ENCODE measurements at places on chromosomes 12 and 14.

DNA sequence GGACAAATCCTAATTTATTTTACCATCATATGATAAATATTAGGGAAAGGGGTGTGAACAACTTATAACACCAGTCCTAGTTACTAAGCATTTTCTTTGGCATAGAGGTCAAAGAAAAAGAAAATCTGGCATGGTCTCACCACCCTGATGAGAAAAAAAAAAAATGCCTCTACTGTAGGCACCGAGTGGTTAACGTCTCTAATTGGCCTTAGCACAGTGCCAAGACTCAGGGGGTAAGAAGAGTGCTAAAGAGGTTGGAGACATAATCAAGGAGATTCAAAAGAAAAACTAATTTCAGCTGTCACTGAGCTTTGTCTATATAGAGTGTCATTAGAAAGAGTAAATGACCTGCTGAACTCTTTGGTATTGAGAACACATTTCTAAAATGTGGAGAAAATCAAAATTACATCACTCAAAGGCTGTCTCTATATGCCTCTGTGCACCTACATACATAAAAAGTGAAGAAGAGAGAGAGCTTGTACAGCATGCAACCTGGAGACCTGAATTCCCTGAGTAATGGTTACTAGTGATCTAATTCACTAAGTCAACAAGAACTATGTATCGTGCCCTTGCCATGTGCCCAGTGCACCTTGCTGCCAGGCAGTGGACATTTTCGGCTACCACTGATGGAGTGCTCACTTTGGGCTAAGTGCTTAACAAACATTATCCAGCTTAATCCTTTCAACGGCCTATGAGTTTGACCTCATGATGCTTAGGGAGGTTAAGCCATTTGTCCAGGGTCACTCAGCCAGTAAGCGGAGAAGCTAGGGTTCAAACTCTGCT lies 113.8 kb upstream of the G2E3 start:
- no peak for DNase-seq

DNA sequence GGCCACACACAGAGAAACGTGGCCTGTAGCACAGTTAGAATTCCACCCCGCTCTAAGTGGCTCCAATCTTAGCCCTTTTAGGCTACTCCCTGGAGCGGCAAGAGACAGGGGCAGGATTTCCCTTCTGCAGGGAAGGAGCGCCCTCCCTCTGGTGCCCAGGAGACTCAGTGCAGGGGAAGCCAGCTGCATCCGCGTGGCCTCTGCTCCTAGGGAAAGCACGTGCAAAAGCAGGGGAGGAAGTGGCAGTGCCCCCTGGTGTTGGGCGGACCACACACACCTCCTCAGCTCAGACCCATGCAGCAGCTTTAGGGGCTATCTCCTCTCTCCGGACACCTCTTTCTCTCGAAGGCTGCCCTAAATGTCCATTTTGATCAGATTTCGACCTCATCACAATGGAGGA lies 50.0 kb downstream of the SPRING1 start:
- DNase-seq, result no peak

DNA sequence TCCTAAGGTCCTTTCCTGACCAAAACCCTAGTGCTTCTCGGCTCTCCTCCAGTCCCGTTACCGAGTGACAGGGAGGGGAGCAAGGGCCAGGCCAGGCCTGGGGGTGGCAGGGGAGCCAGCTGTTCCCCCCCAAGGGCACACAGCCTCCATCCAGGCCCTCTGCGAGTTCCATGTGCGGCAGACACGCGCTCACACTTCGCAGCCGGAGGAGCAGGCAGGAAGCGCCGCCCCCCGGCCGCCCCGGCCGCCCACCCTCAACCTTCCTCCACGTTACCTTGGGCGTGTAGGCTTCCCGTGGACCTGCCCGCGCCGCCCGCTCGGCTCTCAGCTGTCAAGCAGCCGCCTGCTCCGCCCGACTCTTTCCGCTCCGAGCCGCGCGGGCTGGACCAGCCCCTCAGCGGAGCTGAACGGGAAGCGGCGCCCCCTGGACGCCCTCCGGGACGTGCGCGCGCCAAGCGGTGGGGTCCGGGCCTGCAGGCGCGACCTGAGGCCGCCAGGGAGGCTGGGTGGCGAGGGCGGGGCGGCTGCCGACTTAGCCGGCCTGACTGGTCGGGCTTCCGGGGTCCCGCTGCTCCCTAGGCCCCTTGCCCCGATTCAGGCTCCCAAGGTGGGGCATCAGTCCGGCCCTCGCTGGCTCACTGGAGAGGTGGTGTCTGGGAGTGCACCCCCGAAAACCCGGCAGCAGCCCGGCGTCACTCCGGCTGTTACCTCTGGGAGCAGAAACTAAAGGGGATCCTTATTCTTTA lies at the start of gene CRACR2A:
TSS of gene CRACR2A (minus strand) at position 369 of the 746 bp plus-strand sequence. CDS start 56,110 bp downstream, outside the sequence.
- peak; percentile 0 for DNase-seq

DNA sequence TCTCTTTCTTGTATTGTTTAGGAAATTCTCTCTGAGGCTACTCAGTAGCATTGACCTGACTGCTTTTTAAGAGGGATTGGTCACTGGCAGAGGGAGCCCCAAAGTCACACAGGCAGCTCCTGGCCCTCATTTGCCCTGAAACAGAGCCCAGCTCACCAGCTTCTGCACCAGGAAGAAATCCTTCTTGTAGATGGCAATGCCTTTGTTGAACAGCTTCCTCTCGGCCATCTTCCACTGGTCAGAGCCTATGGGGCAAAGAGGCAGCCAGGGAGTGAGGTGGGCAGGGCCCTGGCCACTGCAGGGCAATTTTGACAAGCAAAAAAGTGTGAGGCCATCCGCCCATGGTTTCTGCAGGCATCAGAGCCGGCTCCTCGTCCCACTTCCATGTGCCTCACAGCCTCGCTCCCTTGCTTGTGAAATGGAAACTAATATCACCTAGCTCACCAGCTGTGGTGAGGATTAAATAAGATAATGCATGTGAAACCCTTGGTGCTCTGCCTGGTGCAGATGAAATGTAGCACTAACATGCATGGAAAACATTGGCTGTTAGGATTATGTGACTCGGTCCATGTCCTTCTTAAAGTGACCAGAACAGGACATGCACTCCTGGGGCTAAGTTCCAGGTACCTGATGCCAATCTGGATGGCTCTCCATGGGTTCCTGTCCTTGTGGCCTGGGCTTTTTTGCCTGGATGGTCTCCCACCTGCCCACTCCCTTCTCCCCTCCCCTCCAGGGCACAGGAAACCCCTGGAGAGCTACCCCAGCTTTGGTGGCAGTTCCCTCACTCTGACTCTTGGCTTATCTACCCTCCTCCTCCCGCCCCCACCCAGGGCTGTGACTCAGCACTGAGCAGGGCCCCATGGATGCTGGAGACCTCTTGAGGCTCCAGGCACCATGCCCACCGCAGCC lies 11.2 kb upstream of the PNMA1 start:
- DNase-seq, result no peak

DNA sequence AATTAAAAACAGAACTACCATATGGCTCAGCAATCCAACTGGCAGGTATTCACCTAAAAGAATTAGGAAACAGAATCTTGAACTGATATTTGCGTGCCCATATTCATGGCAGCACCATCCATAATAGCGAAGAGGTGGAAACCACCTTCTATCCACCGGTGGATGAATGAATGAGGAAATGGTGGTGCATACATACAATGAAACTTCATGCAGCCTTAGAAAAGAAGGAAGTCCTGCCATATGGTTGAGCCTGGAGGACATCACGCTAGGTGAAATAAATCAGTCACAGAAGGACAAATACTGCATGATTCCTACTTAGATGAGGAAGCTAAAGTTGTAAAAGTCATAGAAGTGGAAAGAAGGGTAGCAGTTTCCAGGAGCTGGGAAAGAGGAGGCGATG lies 6.6 kb downstream of the TCL1A start:
- no peak for DNase-seq

DNA sequence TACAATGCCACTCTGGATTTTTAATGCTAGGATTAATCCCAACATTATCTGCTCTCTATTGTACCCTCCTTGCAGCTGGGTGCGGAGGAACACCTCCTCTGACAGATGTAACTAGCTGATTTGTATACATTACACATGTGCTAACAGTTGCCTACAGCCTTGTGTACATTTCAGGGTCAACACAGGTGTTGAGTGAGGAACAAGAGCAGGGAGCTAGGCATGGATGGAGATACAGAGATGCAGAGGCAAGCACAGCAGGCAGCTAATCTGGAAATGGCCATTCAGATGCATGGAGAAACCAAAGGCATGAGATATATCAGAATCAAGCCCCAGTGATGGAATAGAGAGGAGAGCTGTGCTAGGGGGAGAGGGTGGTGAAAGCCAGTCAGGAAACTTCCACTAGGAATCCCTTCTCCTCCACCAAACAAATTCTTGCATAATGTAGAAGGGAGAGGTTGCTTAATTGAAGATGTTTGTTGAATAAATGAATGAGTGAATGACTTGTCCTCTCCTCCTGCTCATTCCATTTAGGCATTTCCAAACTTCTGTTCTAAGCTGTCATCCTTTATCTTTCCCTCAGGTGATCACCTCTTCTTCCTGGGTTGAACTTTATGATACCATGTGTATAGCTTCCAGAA lies 313.2 kb downstream of the ATP23 start:
- DNase-seq, result no peak

DNA sequence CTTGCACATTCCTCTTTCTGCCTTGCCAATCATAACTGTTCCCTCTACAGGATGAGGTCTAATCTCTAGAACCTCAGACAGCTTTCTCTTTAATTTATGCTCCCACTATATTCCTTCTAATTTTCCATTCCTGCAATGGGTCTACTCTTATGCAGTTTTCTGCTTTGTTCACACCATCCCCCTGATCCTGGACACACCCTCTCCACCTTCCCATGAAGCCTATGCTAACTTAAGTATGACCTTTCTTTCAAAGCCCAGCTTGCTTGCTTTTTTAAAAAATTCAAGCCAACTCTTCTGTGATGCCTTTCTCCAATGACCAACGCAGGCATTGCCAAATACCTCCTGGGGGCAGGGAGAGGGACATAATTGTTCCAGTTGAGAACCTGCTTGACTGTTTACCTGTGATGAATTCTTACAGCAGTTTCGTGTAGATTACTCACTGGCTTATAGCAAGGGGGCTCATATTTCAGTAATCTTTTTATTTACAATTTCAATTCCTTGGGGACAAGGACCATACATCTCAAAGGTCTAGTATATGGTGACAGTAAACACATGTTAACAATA lies 7.8 kb downstream of the SLC38A1 start:
- DNase-seq, result no peak

- no peak for DNase-seq
Measured at GRCh38 chr14:77878783-77879182, 78.9 kb downstream of the ADCK1 start.

DNA sequence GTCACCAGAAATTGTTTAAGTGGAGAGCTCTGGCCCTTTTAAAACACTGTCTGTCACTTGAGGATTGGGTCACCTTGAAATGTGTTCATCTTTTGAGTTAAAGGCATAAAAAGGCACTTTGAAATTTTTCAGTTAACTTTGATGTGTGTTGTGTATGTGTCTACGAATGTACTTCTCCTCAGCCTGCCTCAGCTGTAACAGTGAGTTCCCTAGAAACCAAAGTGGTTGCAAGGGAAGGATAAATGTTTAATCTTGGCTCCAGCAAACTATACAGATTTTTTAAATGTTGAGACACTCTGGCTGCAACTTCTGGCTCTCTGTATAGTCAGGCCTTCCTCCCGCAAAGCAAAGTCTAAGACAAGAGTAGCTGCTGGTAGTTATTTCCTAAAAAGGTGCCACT lies 8.3 kb downstream of the DERA start:
- no peak for DNase-seq

DNA sequence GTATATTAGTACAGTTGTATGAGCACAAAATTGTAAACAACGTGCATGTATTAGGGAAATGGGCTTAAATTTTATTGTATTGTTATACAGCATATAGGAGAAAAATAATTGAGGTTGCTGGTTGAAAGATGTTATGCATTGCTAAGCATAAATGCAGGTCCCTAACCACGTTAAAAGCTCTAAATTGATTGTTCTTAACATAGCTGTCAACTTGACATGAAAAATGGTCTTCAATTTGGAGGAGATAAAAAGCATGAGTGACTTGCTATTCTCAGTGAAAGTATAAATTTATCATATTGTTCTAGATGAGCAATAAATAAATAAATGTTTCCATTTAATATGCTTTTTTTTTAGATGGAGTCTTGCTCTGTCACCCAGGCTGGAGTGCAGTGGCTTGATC lies 506.6 kb upstream of the ATXN7L3B start:
- DNase-seq, result no peak

DNA sequence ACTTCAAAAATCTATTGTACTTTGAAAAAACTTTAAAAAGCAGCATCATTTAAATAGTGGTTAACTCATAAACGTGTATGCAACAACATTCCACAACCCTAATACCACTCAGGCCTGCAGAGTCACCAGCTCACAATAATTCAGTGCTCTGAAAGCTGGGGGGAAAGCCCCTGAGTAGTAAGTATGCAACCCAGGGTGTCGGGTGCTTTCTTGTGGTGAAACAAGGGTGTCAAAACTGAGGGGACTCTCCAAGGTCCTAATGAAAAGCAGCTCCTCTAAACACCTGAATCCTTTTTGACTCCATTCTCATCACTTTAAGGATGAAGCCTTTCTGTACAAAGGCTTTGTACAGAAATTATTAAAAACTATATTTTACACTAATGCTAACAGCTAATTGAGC lies 33.7 kb downstream of the FGFR1OP2 start:
- no peak for DNase-seq

DNA sequence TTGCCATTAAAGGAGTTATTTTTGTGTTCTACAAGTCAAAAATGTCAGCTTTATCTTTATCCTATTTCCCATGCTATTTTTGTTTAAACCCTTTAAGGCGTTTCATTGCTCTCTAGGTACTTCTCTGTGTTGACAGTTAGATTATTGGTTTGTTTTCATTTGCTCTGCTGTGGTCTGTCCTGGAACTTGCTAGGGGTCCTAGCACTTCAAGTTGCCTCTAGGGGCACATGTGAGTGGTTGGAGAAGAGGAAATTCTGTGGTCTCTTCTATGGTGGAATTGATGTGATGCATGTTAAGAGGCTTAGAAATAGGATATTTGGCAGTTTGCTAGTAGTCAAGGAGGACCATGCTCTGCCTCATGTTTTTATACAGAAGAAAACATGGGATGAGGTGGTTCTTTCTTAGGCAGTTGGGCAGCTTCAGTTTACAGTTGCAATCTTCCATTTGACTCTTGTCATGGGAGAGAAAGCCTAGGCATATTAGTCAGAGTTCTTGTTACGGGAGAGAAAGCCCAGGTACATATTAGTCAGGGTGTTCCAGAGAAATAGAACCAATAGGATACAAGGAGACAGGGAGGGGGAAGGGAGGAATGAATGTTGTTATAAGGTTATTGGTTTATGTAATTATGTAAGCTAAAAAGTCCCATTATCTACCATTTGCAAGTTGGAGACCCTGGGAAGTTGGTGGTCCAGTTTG lies 14.4 kb downstream of the TTLL5 start:
- no peak for DNase-seq

DNA sequence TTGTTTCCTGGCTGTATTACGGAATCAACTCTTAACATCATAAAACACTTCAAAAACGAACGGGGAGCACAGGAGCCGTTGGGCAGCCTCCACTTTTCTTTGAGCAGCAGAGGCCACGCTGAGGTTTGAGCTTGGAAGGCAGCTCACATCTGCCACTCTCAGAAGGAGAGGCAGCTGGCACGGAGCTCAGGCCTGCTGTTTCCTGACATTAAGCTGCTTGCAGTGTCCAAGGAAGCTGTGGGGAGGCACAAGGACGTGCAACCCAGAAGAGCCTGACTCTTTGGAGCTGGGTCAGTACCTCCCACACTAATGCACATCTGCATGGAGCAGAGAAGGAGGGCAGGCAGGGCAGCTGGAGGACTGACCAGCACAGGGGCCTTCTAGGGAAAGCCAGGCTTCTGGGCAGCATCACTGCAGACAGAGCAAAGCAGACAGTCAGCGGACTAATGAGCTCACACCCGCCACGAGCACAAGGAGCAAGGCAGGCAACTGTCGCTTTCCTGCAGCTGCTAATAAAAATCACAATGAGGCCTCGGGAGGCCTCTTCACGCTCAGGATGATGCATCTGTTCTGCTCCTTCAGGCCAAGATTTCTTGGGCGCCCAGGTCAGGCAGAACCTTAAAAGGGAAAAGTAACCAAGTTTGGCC lies 211.1 kb downstream of the GLT1D1 start:
- DNase-seq, result no peak
